ENCODE measurements at places on chromosomes 4 and X.
A peak's percentile ranks its signal among the peaks of the same experiment; 100 is the strongest.

DNA sequence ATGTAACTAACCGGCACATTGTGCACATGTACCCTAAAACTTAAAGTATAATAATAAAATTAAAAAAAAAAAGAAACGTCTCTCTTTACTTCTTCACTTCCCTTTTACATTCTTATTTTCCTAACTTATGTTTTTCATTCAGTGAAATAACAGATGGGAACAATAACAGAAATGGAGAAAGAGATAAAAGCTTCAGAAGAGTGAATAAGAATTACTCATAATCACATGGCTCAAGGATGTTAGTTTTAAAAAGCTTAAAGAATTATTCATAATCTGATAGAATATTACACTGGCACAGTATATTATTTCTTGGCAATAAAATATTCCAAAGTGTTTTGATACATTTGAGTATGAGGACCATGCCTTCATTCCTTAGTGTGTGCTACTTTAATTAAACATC, 175.6 kb downstream of the COL25A1 start:
- no peak for DNase-seq

GRCh38 chrX:108736509-108737479, at the start of gene IRS4:
TSS of gene IRS4 (minus strand) at chrX:108736563.
- no peak for DNase-seq

DNA sequence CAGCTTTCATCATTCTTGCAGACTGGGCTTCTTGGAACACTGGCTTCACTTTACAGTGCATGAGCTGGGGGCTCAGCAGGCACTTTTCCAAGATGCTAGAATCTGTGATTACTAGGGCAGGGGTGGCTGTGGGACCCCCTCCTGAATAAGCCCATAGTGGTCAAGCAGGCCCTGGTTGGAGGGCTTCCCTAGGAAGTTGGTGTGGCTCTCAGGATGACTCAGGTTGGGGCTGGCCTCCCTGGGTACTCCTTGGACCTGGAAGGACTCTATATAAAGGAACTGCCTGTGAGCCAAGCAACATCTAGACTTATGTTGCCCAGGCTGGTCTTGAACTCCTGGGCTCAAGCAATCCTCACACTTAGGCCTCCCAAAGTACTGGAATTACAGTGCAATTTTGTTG, 88.3 kb upstream of the HELT start:
- no peak for DNase-seq

GRCh38 chr4:67542076-67542475, 3.2 kb downstream of the CENPC start:
- no peak for DNase-seq

- peak; percentile 10 for DNase-seq
These were observed 108.8 kb upstream of the MYOZ2 start for GRCh38 chr4:119026662-119027444.

GRCh38 chr4:98638661-98639060, 19.8 kb downstream of the TSPAN5 start:
- no peak for DNase-seq

DNA sequence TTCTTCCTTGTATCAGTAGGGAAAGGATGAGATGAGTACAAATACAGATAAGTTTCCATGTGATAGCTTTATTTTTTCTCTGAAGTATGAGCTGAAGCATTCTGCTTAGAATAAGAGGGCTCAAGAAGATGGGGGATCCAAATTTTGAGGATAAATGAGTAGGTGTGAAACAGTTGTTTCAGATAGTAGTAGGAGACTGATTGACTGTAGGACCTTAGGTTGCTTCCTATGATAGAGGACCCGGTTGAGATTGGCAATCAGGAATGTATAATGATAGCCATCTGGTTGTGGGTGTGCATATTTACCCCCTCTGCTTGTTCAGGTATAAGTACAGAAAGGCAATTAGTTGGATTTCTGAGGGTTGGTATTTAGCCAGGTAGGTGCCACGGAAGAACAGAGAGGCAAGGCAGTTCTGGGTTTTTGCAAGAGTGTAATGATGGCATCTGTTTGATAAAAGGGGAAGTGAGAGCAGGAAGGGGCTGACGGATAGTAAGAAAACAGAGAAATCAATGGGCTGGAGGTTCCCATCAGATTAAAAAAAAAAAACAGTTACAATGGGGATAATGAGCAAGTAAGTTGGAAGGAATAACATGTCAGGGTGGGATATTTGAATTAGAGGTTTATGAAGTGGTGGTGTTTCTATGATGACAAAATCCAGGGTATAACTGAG, 13.7 kb downstream of the OCRL start:
- DNase-seq, result peak; percentile 55

DNA sequence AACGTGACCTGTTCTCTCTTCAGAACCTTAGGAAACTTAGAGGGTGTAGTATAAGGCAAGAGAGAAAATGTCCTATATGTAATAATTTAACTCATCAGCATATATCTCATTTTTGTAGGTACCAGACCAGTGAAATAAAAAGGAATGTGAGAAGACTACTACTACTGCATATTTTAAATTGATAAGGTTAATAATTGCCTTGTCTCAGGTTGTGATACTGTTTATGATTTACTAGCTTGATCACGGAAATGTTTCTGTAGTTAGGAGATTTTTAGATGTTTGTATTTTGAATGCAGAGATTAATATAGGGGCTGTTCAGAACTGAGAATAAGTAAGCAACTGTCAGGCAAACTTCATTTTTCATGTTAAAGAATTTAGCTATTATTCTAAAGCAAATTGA, 1563.4 kb downstream of the C4orf33 start:
- no peak for DNase-seq

DNA sequence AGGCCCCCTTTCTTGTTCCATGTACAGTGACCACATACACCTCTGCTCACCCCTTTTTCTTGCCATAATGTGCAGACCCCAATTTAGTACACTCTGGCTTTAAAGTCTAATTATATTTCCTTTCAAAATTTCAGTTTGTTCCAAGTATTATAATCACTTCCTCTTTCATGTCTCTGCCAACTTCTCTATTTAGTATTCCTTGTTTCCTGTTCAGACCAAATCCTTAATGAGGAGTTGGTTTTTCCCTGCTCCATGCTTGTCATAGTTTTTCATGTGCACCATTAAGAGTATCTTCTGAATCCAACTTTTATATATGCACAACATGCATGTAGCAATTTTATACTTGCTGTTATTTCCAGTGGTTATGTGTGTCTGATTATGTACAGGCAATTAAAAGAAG, 32.3 kb downstream of the USP53 start:
- peak; percentile 28 for DNase-seq

DNA sequence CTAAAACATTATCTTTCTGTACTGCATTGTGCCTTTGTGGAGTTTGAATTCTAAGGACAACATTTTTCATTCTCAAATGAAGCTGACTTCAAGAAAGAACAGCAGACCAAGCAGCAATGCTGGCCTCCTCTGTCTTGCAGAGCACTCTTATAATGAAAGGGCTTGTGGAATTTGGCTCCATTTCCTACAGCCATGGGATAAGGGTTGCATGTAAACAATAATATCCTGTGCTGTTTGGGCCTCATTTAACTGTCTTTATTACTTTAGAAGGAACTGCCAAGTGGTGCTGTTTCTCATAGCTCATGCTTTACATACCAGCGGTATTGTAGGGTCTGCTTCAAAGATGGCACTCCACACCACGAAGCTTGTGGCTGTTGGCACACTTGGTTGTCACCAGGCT, 111.4 kb upstream of the EOLA2 start:
- DNase-seq, result no peak
